Suppressor macrophage treated with lipopolysaccharide for 1 hour (primary cell): ENCODE measurements at places on chromosomes 5 and 9.
A peak's percentile ranks its signal among the peaks of the same experiment; 100 is the strongest.

GRCh38 chr9:120892748-120893610 is 16.0 kb upstream of the PHF19 start:
- peak; percentile 77 for DNase-seq

DNA sequence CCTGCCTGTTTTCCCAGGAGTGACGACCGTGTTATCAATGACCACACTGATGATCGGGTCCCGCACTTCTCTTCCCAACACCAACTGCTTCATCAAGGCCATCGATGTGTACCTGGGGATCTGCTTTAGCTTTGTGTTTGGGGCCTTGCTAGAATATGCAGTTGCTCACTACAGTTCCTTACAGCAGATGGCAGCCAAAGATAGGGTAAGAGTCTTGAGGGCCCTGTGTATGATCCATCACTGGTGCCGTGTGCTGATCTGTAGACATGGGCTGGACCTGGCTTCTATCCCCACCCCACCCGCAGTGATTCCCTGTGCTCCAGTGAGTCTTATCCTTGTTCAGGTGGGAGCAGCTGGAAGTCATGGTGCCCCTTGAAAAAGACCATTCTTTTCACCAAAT is 26.0 kb downstream of the GABRP start:
- peak; percentile 9 for DNase-seq

DNA sequence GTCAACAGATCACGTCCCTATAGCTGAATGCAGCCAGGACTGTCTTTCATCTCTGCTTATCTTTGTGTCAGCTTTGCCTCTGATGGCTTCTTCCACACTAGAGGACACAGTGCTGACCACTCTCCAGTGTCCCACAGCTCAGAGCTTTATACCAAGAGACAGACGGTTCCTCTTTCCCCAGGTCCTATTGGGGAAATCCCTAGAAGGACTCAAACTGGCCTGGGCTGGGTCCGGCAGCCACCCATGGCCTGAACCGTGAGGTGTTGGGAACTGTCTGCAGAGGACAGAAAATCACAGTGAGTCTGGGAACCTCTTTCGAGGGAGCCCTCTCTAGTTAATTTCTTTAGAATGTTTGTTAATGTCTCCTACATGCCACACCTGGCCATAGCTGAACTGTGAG is 68.3 kb upstream of the SHB start:
- DNase-seq: peak; percentile 22

DNA sequence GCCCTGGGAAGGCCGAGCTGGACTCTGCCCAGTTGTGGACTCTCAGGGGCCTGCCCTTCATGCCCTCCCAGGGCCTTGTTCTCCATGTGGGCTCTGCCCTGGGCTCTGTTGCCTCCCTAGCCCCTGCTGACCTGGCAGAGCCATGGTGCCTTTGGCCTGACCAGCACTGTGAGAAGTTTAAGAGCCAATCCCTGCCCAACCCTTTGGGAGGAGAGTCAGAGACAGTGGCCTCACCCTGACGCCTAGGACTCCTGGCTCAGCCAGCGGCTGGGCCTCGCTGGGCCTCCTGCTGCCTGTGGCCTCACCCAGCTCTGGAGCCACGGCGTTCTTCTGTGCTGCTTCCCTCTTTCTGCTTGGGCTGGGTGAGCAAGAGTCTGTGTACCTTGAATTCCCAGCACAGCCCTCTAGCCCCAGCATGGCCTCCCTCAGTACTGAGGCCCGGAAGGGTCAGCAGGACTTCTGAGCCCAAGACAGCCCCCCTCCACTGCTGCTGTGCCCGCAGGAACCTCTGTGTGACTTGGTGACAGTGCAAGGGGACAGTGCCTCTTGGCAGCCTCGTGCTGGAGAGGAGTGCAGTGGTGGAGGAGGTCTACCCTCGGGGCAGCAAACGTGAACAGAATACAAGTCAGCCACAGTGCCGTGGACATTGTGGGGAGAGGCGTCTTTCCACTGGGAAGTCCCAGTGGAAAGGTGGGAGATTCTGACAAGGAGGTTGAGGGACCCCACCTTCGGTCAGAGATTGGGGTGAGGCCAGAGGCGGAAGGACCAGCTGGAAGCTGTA is 97.4 kb downstream of the CACNA1B start:
- DNase-seq: no peak

GRCh38 chr9:92668746-92669526 is 995 bp downstream of the IPPK start:
- DNase-seq: peak; percentile 59

GRCh38 chr9:130768265-130768664 is 66.8 kb upstream of the ABL1 start:
- DNase-seq: peak; percentile 81

GRCh38 chr5:92874790-92875189 is 706.2 kb downstream of the NR2F1-AS1 start:
- DNase-seq: no peak

- no peak for DNase-seq
Measured at GRCh38 chr9:84278130-84278529, 62.4 kb downstream of the SLC28A3 start.

DNA sequence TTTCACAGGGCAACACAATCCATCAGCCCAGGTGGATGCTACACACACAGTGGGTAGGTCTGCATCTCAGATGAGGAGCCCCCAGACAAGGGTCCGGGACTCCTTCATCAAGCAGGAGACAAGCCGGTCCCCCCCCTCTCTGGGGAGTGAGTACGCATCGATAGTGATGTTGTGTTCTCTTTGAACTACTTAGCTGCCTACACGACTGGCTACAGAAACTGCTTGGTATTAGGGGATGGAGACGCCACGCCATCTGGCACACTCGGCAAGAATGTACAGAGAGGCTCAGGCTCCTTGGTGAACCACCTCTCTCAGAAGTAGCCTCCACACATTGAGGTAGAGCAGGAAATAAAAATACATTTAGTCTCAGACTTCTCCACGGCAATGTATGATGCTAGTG is 179.8 kb downstream of the CNTNAP3 start:
- no peak for DNase-seq

GRCh38 chr5:95390812-95391492 is at the start of gene FAM81B:
TSS of gene FAM81B (plus strand) at chr5:95391366. CDS start at chr5:95391390, 24 bp downstream.
- peak; percentile 32 for DNase-seq
